Activated T-helper 1 cell treated with anti-CD3 and anti-CD28 coated beads, Interleukin-2, amount 50 U/mL, for 16 hours (primary cell): ENCODE measurements at places on chromosomes 7 and 10.

- no peak for DNase-seq
These were observed 88.8 kb upstream of the KIF5B start for GRCh38 chr10:32144817-32145688.

- DNase-seq, result no peak
These were observed 676.9 kb downstream of the SUGCT start for GRCh38 chr7:40811666-40812065.

DNA sequence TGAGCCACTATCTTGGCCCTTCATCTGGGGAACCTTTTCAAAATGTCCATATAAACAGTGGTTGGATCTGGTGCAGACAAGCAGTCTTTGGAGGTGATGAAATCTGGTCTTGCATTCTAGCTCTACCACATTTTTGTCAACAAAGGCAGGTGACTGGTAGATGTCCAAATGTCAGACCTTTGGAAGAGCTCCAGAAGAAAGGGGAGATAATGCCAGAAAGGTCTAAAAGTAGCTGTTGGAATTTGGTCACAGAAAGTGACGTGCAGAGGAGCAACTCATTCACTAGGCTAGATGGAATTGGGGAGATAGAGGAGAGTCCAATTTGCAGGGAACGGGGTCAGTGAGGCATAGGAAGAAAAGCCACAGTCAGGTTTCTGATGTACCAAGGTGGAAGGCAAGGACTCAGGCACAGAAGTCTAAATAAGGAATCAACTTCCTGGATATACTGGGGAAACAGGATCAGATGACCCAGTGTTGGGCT is 36.4 kb upstream of the WAC start:
- no peak for DNase-seq

- no peak for DNase-seq
These were observed 1052.6 kb downstream of the REEP3 start for GRCh38 chr10:64573623-64574325.

GRCh38 chr10:59099481-59099880 is 77.0 kb upstream of the PHYHIPL start:
- DNase-seq, result no peak

DNA sequence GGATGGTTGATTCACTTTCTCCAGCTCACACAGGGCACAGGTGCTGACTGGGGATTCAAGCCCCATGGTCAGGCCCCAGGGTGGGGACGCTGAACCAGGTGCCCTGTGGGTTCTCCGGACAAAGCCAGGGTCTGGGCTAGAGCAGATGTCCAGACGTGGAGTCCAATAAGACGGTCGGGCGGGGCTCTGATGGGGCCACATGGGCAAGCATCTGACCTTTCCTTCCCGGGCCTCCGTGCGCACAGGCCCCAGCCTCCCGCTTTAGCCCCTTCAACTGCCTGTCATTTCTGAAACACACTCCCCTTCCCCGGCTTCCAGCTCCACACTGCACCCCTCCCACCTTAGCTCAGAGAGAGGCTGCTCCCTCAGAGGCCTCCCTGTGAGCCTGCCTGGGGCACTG is 153.0 kb upstream of the PPP2R2D start:
- no peak for DNase-seq

GRCh38 chr10:97713826-97714400 is 383 bp downstream of the MARVELD1 start:
- DNase-seq, result peak; percentile 14

GRCh38 chr7:138837627-138838026 is 39.6 kb upstream of the ATP6V0A4 start:
- no peak for DNase-seq

- no peak for DNase-seq
These were observed 301.5 kb upstream of the CACNA2D1 start for GRCh38 chr7:82745117-82745516.
